ENCODE measurements at places on chromosomes 6 and 20.
A peak's percentile ranks its signal among the peaks of the same experiment; 100 is the strongest.

- no peak for DNase-seq
These were observed 18.5 kb upstream of the ARMC12 start for GRCh38 chr6:35718375-35718736.

- peak; percentile 35 for DNase-seq
These were observed 16.8 kb downstream of the TMEM244 start for GRCh38 chr6:129844118-129844891.

- no peak for DNase-seq
These were observed 38.0 kb downstream of the TBC1D7 start for GRCh38 chr6:13290335-13290734.

- DNase-seq, result no peak
These were observed 228.1 kb downstream of the TMEM200A start for GRCh38 chr6:130593948-130594347.

DNA sequence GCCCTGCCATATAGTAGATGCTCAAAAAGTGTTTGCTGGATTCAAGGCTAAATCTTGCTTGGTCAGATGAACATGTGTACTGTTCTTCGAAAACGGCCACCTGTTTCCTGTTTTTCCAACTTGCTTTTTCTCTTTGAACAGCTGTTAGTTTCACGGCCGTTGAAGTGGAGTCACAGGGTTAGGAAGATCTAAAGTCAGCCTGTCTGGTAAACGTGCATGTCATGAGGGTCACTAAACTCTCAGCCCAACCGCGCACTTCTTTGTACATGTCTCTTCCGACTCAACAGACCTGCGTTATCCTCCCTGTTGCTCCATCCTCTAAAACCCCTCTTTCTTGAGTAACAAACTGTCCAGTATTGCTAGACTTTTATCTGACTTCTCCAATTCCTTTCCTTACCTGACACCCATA, 93.2 kb upstream of the MAN1A1 start:
- DNase-seq, result no peak

DNA sequence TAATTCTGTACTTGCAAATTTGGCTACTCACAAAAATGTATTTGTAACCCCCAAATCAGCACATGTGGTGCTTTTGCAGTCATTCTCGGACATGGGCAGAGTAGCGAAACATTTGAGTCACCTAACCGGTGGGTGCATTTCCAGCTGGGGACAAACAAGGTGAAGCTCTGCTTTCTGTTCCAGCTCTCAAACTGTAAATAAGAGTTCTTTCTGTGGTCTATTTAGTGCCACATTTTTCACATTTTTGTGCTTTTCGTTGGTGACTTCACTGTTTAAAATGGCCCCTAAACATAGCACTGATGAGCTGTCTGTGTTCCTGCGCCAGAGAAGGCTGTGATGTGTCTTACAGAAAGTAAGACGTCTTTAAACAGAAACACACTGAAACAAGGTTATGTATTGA, 244.5 kb downstream of the CDC5L start:
- DNase-seq, result no peak

DNA sequence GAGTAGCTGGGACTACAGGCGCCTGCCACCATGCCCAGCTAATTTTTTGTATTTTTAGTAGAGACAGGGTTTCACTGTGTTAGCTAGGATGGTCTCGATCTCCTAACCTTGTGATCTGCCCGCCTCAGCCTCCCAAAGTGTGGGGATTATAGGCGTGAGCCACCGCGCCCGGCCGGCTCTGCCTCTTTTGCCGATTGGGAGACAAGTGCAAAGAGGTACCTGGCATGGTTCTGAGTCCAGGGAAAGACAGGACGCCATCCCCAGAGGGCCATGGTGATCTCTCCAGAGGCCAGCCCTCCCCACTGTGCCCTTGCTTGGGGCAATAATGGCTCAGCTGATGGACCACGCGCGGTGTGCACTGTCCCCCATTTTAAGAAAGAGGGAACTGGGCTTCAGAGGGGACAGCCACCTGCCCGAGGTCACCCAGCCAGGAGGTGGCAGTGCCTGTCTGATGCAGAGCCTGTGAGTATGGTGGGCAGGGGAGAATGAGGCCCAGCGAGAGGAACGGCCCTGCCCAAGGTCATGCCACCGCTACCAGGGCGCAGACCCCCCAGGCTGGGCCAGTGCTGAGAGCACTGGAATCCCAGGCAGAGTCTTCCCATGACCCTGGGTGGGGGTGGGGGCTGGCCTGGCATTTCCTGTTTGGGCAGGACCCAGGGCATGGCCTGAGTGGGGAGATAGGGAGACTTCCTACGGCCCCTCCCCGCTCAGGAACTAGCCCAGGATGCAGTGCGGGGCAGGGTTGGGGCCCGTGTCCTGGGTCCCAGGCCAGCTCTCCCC, 61.0 kb downstream of the SNAI1 start:
- DNase-seq, result no peak

GRCh38 chr6:97925504-97925903, 642.5 kb upstream of the MMS22L start:
- DNase-seq, result peak; percentile 7

- no peak for DNase-seq
These were observed 5.6 kb upstream of the ANKRD60 start for GRCh38 chr20:58233881-58234528.

- no peak for DNase-seq
These were observed 1.1 kb downstream of the SNAI1 start for GRCh38 chr20:49983848-49984408.

DNA sequence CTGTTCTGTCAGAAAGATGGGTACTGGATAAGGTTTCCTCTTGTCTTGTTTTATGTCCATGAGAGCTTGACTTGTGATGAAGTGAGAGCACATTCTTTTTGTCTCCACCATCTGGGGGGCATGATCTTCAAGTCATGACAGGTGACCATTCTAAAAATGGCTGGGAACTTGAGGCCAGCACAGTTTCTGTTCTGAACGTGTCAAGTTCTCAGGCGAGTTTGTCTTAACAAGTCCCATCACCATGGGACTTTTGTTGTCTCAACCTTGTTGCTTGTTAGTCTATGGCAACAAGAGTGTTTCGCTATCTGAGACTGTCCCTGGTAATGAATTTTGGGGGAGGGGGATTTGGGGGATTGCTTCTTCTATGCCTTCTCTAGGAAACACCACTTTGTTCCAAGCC, 25.6 kb upstream of the ENPP4 start:
- no peak for DNase-seq

GRCh38 chr20:58195047-58195446, 33.4 kb downstream of the ANKRD60 start:
- DNase-seq, result no peak

DNA sequence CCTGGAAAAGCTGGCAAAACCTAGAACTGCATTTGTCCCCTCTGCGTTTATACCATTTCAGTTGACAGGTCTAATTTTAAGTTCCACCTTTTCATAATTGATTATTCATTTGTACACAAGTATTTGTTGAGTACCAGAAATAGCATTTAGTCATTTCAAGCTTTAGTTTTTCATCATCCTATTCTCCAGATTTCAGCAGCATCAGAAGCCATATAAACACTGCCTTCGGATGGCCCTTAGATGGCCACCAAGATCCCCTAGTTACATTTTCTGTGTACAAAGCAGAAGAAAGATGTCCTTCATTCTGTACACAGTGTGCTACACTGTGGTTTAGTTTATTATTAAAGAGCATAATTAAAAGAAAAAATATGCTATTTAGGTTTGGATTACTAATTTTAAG, 131.4 kb downstream of the LAMA2 start:
- DNase-seq, result no peak

DNA sequence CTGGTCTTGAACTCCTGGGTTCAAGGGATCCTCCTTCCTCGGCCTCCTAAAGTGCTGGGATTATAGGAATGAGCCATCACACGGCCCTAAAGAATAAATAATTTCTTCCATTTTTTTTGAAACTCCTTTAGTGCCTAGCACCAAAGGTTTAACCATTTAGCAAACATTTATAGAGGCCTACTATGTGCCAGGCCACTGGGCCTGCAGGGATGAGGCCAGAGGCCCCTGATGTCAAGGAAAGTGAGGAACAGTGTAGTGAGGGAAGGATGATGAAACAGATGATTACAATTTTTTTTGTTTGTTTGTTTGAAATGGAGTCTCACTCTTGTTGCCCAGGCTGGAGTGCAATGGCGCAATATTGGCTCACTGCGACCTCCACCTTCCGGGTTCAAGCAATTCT, 33.8 kb downstream of the ZNF341 start:
- DNase-seq, result no peak

GRCh38 chr6:162076816-162077215, 650.8 kb downstream of the PRKN start:
- DNase-seq, result no peak

- no peak for DNase-seq
These were observed 19.1 kb downstream of the SPATA2 start for GRCh38 chr20:49896204-49896603.

DNA sequence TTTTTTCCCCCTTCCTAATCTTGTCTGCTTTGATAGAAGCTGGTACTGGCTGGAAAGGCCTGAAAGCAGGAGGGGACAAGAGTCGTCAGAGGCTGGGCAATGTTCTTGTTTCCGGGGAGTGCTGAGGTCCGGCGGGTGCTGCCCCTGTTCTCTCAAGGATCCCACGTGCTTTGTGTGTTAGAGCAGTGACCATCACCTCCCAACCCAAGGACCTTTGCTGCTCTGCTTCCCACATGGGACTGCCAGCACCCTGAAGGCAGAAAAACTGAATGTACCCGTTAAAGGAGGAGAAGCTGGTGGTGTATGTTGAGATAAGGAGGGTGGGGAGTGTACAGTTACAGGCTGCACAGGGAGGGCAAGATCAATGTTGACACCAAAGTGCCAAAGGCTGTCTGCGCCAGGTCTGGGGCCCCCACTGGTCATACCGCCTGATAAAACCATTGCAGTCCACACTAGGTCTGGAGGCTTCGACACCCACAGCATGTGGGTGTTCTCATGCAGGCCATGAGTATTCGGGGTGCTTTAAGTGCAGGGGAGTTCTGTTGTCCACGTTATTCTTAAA, 15.0 kb downstream of the C20orf173 start:
- no peak for DNase-seq

- no peak for DNase-seq
These were observed 56.0 kb upstream of the SUPT3H start for GRCh38 chr6:45433533-45434380.

DNA sequence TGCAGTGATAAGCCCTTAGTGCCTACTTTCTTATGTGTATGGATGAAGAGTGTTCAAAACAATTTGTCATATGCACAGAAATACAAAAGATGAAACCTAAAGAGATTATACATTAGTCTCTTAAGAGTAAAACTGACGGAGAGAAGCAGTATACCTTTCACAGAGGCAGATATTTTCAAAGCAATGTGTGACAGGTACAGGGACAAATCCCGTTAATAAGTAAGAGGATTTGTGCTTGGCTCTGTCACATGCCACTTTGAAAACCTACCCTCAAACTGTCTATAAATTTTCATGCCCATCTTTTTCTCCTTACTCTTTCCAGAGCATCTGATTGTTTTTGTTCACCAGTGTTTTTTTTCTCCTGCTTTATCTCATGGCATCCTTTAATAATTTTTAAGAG, 741.3 kb upstream of the MMS22L start:
- DNase-seq, result no peak

- no peak for DNase-seq
These were observed 250.1 kb downstream of the ATXN1 start for GRCh38 chr6:16511040-16511660.

GRCh38 chr6:52362443-52363227, 684 bp downstream of the PAQR8 start:
- no peak for DNase-seq

GRCh38 chr6:131840441-131840840, 32.6 kb downstream of the ENPP1 start:
- no peak for DNase-seq

DNA sequence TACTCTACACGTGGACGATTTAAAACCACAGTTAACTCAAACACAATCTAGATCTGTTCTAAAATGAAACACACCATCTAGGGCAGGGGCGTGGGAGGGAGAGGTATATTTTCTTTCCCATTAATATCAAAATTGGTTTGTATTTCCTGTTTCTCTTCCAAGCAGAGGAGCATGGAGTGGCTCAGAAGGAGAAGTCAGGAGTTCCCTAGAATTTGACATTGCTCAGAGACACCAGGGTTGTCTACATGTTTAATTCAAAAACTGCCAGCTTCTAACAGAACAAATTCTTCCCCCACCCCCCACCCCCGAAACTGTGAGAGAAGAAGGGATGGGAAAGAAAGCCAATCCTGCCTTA, 2.3 kb downstream of the PREX1 start:
- DNase-seq, result no peak

GRCh38 chr6:148524976-148525375, 182.3 kb downstream of the SASH1 start:
- no peak for DNase-seq

DNA sequence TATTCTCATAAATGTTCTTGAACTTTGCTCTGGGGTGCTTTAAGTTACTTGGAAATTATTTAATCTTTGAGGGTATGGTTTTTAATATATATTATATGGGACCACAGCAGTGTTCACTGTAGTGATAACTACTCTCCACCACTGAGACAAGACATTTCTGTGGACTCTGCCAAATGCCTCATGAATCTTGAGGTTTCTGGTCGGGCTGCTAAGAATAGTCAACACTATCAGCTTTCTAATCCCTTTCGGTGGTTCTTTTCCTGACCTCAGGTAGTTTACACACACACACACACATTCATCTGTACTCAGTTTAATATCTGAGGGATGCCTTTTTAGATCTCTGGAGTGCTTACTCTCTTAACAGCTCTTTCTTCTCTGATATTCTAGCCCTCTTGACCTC, 500.7 kb downstream of the MAFB start:
- no peak for DNase-seq

GRCh38 chr20:23290761-23291574, 59.6 kb upstream of the NXT1 start:
- no peak for DNase-seq

- no peak for DNase-seq
These were observed 6.4 kb upstream of the PMEPA1 start for GRCh38 chr20:57716202-57716601.

DNA sequence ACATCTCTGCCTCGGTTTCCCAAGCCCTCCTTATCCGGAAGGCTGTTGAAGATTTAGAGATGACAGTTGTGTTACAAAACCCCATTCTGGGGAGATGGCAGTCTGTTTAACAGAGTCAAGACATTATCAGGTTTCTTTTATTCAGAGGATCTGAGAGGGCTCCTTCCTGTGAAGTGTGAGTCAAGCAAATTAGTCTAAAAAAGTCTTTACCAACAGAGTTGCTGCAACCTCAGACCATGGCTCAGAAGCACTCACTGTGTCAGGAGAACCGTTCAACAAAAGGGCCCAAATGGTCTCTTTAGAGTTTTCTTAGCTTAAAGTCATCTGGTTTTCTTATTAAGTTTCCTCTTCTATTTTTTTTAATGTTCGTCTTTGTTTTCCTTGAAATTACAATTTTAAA, 717.8 kb downstream of the EPM2A start:
- DNase-seq, result no peak

GRCh38 chr20:35432430-35432735, 5.6 kb downstream of the GDF5 start:
- no peak for DNase-seq

- no peak for DNase-seq
These were observed 32.7 kb downstream of the KATNA1 start for GRCh38 chr6:149615805-149616204.

Data from iPS DF 6.9 (cell line).